ENCODE measurements at places on chromosomes 3 and 15.

DNA sequence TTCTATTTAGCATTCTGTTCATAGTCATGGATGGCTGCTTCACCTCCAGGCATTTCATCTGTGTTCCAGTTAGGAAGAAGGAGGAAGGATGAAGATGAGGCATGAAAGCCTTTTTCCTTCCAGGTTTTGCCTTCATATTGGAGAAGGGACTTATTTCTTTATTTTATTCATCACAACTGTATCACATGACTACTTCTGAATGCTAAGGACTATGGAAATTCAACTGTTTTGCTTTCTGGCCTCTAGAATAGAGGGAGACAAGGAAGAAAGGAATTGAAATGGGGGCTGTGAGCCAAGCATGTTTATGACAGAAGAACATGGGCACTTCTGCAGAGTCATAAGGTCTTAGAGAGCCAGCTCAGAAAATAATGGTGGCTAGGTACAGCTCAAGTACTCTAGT lies 10.4 kb downstream of the TMEM266 start:
- no peak for DNase-seq

DNA sequence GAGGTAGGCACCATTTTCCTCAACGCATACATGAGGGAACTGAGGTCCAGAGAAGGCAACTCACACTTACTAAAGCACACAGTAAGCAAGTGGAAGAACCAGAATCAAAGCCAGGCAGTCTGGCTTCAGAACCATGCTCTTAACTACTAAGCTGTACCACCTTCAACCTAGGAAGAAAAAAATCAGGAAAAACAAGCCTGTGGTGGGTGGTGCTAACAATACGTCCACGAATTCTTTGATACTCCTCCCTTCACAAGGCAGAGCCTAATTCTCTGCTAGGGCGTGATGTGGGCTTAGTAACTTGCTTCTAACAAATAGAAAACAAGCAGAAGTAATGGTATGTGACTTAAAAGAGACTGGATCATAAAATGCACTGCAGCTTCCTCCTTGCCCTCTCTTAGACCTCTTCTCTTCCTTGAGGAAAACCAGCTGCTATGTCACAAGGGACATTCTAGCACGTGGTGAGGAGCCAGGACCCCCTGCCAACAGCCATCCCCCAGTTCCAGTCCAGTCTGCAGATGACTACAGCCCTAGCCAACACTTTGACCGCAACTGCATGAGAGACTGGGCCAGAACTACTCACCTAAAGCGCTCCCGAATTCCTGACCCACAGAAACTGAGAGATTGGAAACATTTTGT lies 36.9 kb downstream of the HACD2 start:
- no peak for DNase-seq

DNA sequence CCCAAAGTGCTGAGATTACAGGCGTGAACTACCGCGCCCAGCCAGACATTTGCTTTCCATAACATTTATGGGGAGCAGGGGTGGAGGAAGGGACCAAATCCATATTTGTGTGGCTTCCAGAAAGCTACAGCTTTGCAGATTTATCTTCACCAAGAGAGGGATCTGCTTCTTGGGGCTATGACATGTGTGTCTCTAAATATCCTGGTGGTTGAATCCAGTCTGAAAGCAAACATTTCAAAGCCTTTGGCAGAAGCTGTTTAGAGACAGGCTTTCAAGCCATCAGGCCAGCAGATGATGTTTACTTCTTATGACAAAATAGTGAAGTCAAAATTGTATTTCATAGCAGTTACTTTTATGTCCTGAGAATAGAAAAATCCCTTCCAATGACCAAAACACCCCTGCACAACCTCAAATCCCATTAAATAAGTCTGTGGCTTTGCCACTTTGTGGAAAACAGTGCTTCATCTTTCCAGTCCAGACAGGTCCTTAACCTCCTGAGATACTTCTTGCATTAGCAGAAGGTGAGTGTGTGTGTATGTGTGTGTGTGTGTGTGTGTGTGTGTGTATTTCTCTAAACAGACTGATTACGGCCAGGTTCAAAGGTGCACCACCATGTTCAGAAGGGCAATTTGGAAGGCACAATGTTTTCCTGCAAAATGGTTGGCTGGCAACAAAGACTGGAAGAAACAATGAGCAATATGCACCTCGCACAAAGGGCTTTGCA lies 191.4 kb upstream of the LRIG1 start:
- no peak for DNase-seq

DNA sequence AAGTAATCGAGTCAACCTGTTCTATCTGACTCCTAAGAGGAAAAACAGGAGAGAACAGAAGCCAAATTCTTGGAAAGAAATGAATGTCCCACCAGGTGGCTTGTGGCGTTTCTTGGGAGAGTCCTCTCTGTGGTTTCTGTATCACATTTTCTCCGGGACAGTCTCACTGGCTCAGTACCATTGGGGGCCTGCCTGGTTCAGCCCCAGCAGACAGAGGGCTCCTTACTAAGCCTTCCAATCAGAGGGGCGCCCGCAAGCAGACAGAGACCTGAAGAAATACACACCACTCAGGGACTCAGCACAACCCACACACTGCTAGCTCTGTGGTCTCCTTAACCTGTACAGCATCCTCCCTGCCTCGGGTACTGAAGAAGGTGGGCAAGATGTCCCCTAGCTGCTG lies 302.1 kb downstream of the TLE3 start:
- no peak for DNase-seq

DNA sequence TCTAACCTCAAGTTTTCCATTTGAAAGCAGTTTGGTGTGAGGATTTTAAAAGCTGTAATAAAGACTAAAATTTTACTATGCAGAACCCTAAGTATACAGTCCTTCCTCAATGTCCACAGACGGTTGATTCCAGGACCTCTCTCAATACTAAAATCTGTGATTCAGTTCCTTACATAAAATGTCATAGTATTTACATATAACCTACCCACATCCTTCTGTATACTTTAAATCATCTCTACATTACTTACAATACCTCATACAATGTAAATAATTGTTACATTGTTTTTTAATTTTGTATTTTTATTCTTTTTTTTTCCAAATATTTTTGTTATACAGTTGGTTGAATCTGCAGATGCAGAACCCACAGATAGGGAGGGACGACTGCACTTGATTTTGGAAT lies 2.8 kb upstream of the TOPAZ1 start:
- DNase-seq: no peak

DNA sequence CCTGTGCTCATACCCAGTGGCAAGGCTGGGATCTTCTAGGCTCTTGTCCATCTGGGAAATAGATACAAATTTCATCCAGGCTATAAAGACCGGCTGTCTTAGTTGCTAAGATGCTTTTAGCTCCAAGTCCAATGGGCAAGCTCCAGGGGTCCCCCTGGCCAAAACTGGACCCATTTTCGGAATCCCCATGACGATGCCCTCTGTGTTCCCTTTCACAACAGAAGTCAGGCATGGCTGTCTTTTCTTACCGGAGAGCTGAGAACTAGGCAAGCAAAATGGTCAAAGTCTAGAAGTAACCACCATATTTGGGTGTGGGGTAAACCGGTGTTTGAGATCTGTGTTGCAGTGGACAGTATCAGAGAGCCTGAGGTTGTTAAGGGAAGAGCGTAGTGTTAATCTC lies 1.0 kb downstream of the GLYCTK start:
- DNase-seq: no peak

- DNase-seq: no peak
Observed at GRCh38 chr3:194514626-194515025, 27.8 kb upstream of the ATP13A3 start.

GRCh38 chr3:151227266-151227806 lies 24.3 kb upstream of the GPR171 start:
- no peak for DNase-seq

GRCh38 chr15:71591057-71591456 lies 219.3 kb upstream of the NR2E3 start:
- no peak for DNase-seq

GRCh38 chr3:124125315-124125714 lies 133.4 kb upstream of the ROPN1 start:
- no peak for DNase-seq

GRCh38 chr3:73341272-73341935 lies 279.9 kb downstream of the EBLN2 start:
- no peak for DNase-seq

DNA sequence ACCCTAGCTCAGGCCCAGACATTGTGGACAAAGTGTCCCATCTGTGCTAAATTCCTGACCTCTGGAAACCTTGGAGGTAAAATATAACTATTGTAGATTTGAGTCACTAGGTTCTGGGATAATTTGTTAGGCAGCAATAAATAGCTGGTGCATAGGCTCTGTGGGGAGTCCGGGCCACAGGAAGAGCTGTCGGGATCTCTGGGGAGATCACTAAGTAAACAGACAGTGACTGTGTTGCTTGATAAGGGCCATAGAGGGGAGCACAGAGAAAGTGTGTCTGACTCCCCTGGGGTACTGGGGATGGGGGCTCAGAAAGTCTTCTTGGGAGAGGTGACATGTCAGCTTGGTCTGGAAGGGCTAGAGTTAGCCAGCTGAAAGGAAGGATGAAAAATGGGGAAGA lies 37.7 kb upstream of the MRPS22 start:
- no peak for DNase-seq

DNA sequence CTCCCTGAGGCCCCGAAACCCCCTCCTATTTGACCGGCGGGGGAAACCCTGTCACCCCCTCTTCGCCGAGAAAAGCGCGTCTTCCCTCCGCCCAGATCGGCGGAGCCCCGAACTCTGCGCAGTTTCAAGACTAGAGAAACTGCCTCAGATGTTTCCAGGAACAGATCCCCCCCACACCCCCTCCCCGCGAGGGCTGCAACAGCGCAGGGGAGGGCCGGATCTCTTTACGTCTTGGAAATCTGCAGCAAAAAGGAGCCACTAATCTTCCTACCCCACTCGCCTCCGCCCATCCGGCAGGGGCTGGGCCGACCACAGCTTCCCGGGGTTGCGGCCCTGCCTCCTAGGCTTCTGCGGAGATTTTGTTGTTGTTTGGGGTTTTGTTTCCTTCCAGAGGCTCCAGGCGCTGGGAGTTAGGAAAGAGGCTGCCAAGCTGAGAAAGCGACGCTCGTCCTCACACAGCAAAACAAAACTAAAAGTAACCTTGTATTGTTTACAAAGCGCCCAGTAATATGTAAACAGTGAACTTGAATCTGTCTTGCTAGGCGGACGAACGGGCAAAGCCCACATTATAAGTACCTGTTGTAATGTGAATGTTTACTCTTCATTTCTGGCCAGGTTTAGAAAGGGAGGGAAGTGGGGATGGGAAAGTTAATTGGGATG lies 2.2 kb downstream of the FOXB1 start:
- DNase-seq: peak; percentile 83

DNA sequence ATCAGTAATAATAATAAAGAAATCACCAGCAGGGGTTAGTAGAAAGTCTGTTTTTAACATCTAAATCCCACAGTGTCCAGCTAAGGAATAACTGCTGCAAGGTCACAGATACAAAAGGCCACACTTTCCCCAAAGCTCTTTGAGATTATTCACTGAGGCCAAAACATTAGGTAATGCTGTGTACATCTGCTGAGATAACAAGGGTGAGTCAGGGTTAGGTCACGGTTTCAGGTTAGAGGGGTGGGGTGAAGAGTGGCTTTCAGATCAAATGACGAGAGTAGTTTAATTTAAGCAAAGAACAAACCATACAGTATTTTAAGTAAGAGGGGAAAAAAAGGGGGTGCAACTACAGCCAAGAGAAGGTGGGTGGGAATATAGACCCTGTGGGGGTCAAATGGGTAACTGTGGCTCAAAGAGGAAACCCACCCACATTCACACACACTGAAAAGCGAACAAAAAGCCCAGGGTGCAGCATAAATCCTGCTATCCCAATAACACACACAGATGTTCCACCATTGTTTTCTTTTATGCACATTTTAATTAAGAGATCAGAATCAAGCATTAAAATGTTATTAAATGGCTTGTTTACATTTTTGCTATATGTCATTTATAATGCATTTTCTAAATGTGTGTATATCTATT lies 412.9 kb downstream of the TIGIT start:
- DNase-seq: peak; percentile 25

DNA sequence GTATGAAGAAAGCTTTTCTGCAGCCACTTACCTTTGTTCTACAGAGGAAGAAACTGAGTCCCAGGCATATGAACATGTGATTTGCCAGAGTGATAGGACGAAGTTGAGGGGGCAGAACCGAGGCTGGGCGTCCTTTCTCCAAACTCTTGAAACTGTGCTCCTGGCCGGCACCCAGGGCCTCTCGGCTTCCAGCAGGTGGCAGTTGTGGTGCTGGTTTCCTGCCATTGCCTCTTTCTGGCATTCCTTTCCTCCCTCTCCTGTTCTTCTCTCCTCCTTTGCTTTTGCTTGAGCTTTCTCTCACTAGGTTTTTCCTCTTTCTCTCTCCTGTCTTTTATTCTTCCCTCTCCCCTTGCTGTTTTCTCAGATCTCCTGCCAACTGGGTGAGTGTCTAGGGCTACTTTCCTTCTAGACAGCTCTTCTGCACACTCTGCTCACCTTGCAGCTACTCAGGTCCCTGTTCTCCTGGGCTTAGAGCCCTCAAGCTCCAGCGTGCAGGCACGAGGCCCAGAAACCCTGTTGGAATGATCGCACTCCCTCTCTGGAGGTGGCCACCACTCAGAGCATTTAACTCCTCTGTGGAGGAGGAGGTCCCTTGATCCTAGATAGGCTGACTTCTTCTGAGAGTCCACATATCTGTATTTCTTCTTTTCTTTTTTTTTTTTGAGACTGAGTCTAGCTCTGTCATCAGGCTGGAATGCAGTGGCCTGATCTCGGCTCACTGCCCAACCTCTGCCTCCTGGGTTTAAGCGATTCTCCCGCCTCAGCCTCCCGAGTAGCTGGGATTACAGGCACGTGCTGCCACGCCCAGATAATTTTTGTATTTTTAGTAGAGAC lies 26.2 kb downstream of the TRAK1 start:
- DNase-seq: no peak

GRCh38 chr3:30344288-30344687 lies 262.1 kb upstream of the TGFBR2 start:
- DNase-seq: peak; percentile 50

- no peak for DNase-seq
Observed at GRCh38 chr3:188776447-188776846, 395.3 kb upstream of the TPRG1 start.

- no peak for DNase-seq
Observed at GRCh38 chr3:43481375-43481774, 140.4 kb downstream of the ANO10 start.

GRCh38 chr15:69482686-69483256 lies 30.2 kb downstream of the RPLP1 start:
- DNase-seq: no peak

DNA sequence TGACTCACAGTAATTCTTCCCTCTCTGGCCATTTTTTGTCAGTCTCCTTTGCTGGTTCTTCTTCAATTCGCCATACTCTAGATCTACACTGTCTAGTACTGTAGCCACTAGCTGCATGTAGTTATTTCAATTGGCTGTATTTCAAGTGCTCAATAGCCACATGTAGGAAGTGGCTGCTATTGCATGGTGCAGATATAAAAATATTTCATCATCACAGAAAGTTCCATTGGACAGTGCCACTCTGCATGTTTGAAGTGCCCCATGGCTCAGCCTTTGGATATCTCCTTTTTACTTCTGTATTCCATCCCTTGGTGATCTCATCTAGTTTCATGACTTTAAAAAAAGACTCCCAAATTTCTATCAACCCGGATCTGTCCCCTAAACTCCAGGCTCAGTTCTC lies 22.1 kb downstream of the PPP2R3A start:
- DNase-seq: no peak

- DNase-seq: peak; percentile 6
Observed at GRCh38 chr3:72582211-72582878, 265.9 kb downstream of the SHQ1 start.

- no peak for DNase-seq
Observed at GRCh38 chr15:34248190-34248589, 23.4 kb downstream of the EMC4 start.

All from activated CD4-positive, alpha-beta T cell treated with anti-CD3 and anti-CD28 coated beads, Interleukin-2, amount 50 U/mL, for 16 hours (primary cell).